ENCODE measurements at places on chromosomes 12 and 14. TPM values are rescaled to one million over a fixed set of nuclear protein-coding genes. Genes with fewer than 3 reads are reported as not detected.

DNA sequence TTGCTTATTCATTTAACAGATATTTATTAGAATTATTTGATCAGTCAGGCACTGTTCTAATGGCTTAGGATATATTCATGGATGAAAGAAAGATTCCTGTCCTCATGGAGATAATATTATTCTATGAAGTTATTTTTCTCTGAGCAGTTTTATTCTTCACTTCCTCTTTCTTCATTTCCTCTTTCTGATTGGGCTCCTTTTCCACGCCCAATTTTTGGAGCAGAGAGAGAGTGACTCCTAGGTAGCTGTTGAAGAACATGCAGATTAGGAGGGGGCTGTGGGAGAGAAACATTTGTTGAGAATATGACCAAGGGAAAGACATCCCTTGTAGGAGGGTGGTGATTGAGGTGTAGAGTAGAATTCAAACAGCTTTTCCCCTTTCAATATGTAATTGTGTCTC is 6.0 kb upstream of the YARS2 start:
- H3K4me3 ChIP-seq, result no peak overlapping the region
- no peaks in the 10 kb centered on the region for H3K27me3 ChIP-seq

- H3K36me3 ChIP-seq, result no peaks in the 10 kb centered on the region
- no peak for DNase-seq
- H3K4me1 ChIP-seq, result no peaks in the 10 kb centered on the region
- no peak overlapping the region for H3K4me3 ChIP-seq
- no peaks in the 10 kb centered on the region for H3K27me3 ChIP-seq
These were observed 11.6 kb downstream of the SIX1 start for GRCh38 chr14:60637479-60638315.

DNA sequence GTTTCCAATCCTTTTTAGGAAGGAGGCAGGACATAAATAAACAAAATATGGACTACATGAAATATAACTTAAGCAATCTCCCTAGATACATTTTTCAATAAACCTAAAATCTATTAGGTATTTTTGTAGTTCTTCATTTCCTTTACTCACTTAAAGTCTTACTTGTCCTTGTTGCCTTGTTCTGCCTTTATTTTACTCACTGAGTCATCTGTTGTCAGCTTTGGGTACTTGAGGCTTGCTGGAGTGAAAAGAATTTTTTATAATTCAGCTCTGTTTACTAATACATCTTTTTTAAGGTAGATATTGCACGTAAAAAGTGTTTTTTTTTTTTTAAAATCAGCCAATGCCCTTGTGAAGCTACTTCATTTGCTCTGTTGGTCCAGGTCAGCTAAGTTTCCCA is 216.2 kb downstream of the PELI2 start:
- H3K4me3 ChIP-seq, result no peak overlapping the region

GRCh38 chr14:103311171-103311997 is 22.7 kb upstream of the EIF5 start:
- H3K4me1 ChIP-seq, result no peaks in the 10 kb centered on the region
- no peak for DNase-seq
- no peaks in the 10 kb centered on the region for H3K27me3 ChIP-seq
- no peak overlapping the region for H3K4me3 ChIP-seq
- H3K27ac ChIP-seq, result no peak overlapping the region

DNA sequence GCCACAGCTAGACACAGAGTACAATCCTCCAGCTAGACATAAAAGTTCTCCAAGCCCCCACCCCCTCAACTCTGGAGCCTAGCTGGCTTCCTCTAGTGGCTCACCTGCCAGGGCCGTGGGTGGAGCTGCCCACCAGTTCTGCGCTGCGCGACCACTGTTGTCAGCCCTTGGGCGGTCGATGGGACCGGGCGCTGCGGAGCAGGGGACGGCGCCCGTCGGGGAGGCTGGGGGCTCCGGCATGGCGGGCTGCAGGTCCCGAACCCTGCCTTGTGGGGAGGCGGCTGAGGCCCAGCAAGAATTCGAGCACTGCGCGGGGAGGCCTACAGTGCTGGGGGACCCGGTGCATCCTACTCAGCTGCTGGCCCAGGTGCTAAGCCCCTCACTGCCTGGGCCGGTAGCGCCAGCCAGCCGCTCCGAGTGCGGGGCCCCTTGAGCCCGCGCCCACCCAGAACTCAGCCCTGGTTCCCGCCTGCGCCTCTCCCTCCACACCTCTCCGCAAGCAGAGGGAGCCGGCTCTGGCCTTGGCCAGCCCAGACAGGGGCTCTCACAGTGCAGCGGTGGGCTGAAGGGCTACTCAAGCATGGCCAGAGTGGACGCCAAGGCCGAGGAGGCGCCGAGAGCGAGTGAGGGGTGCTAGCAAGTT is 51.0 kb downstream of the RTN1 start:
- no peak overlapping the region for H3K27ac ChIP-seq
- no peak overlapping the region for H3K4me3 ChIP-seq
- H3K27me3 ChIP-seq, result no peaks in the 10 kb centered on the region
- peaks cover 10% of the 10 kb centered on the region for H3K4me1 ChIP-seq
- H3K36me3 ChIP-seq, result peaks cover 6% of the 10 kb centered on the region
- no peak for DNase-seq

GRCh38 chr14:24368212-24368561 is 203 bp downstream of the NFATC4 start:
- peaks cover 7% of the 10 kb centered on the region for H3K36me3 ChIP-seq
- H3K27me3 ChIP-seq, result no peaks in the 10 kb centered on the region
- no peak overlapping the region for H3K27ac ChIP-seq

SMIM41 gene
- not detected for total RNA-seq

TSPAN8 gene
- not detected for total RNA-seq

DNA sequence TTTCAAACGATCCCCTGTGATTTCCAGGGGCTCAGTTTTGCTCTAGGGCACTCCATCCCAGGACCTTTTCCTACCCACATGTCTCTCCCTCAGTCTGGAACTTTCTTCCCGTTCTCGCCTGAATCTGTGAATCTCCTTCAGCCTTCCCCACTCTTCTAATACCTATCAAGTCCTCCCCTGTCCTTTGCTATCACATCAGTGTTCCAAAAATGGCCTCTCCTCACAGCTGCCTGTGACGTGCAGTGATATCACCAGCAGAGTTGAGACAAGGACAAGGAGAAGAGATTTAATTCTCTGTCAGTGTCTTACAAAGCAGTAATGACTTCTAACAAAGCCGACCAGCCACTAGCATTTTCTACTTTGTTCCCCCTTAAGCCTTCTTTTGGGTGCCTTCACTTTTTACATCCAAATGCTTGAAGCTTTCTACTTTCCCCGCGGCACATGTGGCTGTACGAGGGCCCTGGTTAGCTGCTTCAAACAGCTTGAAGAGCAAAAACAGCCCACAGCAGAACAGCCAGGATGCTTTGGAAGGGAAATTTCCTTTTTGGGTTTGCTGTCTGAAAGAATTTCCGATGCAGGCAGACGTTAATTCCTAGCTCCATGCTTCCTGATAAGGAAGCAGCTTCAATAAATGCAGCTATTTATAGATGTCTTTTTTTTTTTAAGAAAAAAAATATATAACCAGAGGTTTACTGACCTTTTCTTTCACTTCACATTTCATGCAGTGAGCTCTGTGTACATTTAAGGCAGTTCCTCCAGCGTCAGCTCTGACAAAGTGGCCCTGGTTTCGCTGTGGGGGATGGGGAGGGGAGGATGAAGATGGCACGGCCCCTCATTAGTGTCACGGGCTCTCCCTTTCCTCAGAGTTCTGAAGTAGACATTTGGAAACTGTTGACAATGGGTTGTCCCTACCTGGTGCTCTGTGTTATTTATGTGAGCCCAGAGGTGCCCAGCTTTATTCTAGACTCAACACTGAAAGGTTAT is 109.3 kb downstream of the ETV6 start:
- no peak for DNase-seq
- no peak overlapping the region for H3K4me3 ChIP-seq
- H3K36me3 ChIP-seq, result no peaks in the 10 kb centered on the region
- no peaks in the 10 kb centered on the region for H3K27me3 ChIP-seq

DNA sequence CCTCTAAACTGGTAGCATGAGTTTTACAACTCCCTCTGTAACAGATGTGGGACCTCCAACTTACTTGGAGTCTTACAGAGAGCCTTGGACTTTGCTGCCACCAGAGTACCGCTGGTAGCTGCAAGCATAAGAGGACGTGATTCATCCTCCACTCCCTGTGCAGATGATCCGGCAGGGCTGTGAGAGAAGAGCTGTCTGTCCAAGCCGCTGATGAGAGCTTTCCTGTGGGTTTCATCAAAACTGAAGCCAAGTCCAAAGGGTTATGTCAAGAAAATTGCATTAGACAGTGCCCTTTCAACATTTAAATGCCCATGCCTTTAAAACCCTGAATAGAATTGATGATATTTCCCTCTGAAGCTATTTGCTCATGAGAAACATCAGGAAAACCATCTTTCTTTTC is 85.8 kb downstream of the LLPH start:
- H3K27ac ChIP-seq, result no peak overlapping the region
- no peaks in the 10 kb centered on the region for H3K27me3 ChIP-seq
- H3K4me3 ChIP-seq, result no peak overlapping the region
- peaks cover 16% of the 10 kb centered on the region for H3K4me1 ChIP-seq
- H3K36me3 ChIP-seq, result no peaks in the 10 kb centered on the region

DDHD1 gene
- 18.3 TPM for total RNA-seq

DNA sequence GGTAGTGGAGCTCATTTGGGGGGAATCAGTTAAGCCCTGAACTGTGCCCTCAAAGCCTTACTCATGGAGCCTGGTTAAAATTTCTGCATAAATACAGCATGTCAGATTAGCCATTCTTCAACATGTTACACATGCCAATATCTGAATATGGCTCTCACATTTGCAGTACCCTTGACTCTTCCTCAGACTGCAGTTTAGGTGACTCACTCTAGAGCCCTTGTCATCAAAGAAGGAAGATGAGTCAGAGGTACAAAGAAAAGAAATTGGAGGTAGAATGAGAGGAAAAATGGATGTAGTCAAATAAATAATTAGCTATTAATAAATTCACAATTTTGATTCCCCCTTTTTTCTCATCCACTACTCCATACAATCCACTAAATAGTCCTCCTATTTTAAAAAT is 23.6 kb upstream of the OR4K2 start:
- H3K36me3 ChIP-seq, result no peaks in the 10 kb centered on the region
- H3K27ac ChIP-seq, result no peak overlapping the region
- peaks cover 31% of the 10 kb centered on the region for H3K27me3 ChIP-seq
- no peak overlapping the region for H3K4me3 ChIP-seq
- peak; percentile 9 for DNase-seq
- peaks cover 6% of the 10 kb centered on the region for H3K4me1 ChIP-seq

DNA sequence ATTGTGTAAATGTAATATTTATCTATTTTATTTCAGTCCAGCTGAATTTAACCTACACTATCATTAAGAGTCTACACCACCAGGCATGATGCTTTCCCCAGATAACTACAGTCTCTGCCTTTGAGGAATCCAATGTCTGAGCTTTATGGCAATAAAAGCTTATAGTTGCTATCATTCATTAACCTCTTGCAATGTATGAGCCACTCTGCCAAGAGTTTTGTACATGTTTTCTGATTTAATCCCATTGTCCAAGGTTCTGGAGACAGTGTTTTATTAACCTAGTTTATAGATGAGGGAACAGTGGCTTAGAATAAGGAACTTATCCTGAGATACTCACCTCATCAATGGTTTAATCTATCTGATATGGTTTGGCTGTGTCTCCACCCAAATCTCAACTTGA is 17.1 kb upstream of the KITLG start:
- H3K4me3 ChIP-seq, result no peak overlapping the region
- no peaks in the 10 kb centered on the region for H3K27me3 ChIP-seq
- no peak for DNase-seq
- H3K4me1 ChIP-seq, result peaks cover 5% of the 10 kb centered on the region
- no peak overlapping the region for H3K27ac ChIP-seq

JAG2 gene
- 33.7 TPM for total RNA-seq

DNA sequence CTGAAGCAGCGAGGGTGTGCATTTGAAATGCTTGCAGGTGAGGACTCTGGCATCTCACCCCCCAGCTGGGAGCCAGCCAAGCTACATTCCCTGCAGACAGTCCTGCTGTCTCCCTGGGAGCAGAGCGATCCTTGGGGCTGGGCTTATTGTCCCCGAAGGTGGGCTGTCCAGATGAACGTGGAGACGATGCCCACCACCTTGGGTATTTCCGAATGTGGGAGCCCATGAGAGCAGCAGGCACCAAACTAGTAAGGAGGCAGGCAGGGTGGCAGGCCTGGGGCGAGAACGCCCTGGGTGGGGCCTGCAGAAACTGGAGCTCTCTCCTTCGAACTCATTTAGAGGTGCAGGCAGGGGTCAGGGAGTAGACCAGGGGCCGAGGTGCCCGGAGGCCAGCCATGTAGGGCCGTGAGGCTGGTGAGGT is 18.5 kb downstream of the ZBTB42 start:
- no peak for DNase-seq
- peaks cover 7% of the 10 kb centered on the region for H3K27me3 ChIP-seq
- peaks cover 6% of the 10 kb centered on the region for H3K36me3 ChIP-seq
- no peak overlapping the region for H3K4me3 ChIP-seq
- H3K27ac ChIP-seq, result no peak overlapping the region
- H3K4me1 ChIP-seq, result peaks cover 2% of the 10 kb centered on the region

DNA sequence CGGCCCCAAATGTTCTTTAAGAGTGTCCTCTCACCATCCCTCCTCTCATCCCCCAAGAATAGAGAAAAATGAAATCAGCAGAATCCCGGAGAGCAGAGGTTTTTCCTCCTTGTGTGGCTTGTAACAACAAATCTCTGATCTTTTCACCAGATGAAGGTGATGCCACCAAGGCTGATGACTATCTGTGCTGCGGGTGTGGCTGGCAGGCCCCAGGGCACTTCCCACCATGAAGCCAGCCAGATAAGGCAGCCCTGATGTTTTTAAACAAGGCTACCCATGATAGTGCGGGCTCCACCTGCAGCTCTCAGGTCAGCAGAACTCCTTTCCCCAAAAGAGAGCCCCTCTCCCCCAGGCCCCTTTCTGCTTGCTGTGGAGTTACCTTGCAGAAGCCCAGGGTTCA is 58.0 kb upstream of the PARP11 start:
- H3K27me3 ChIP-seq, result peaks cover 81% of the 10 kb centered on the region
- no peak overlapping the region for H3K27ac ChIP-seq
- no peaks in the 10 kb centered on the region for H3K36me3 ChIP-seq
- no peak for DNase-seq

SYCP3 gene
- not detected for total RNA-seq

- DNase-seq, result no peak
- H3K27ac ChIP-seq, result no peak overlapping the region
- no peaks in the 10 kb centered on the region for H3K27me3 ChIP-seq
- H3K4me3 ChIP-seq, result no peak overlapping the region
- no peaks in the 10 kb centered on the region for H3K36me3 ChIP-seq
These were observed 28.6 kb upstream of the DLK1 start for GRCh38 chr14:100698066-100698465.

GRCh38 chr14:34460295-34460694 is 1.7 kb downstream of the SPTSSA start:
- no peak for DNase-seq
- H3K36me3 ChIP-seq, result peaks cover 44% of the 10 kb centered on the region
- no peaks in the 10 kb centered on the region for H3K27me3 ChIP-seq
- H3K27ac ChIP-seq, result peak overlapping the region; percentile 85
- peak overlapping the region; percentile 91 for H3K4me3 ChIP-seq
- peaks cover 13% of the 10 kb centered on the region for H3K4me1 ChIP-seq

DNA sequence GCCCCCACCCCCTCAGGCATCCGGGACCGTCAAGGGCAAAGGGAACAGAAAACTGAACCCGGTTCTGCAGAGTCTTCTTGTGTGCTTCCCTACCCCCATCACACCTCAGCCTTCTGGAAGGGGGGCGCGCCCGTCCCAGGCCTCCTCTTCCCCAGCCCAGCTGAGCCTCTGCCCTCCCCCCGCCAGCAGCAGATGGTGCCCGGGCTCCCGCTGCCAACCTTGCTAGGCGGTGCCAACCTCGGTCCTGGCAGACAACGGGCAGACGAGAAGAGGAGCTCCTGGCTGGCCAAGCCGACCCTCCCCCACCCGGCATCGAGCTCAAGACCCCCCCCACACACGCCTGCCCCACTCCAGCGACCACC is 8.7 kb downstream of the STAC3 start:
- no peak for DNase-seq
- H3K4me3 ChIP-seq, result peak overlapping the region; percentile 67
- H3K27ac ChIP-seq, result no peak overlapping the region
- H3K4me1 ChIP-seq, result peaks cover 47% of the 10 kb centered on the region
- H3K36me3 ChIP-seq, result peaks cover 4% of the 10 kb centered on the region
